ENCODE measurements at places on chromosomes 5 and 9. TPM values are rescaled to one million over a fixed set of nuclear protein-coding genes. Genes with fewer than 3 reads are reported as not detected.

The MUSK gene
- total RNA-seq: 0.82 TPM

- no peak for DNase-seq
Measured at GRCh38 chr9:84670138-84671041, 861 bp downstream of the NTRK2 start.

- DNase-seq: no peak
Measured at GRCh38 chr5:66851306-66851705, 255.1 kb downstream of the MAST4 start.

The NR6A1 gene
- total RNA-seq: 4.1 TPM

- peak; percentile 27 for DNase-seq
Measured at GRCh38 chr9:82781921-82782392, 281.0 kb downstream of the RASEF start.

GRCh38 chr9:115283395-115283794 lies 165.4 kb upstream of the TNC start:
- no peak for DNase-seq

The PCDHA10 gene
- total RNA-seq: 0.47 TPM

The IL3 gene
- total RNA-seq: not detected

The ENTPD8 gene
- not detected for total RNA-seq

DNA sequence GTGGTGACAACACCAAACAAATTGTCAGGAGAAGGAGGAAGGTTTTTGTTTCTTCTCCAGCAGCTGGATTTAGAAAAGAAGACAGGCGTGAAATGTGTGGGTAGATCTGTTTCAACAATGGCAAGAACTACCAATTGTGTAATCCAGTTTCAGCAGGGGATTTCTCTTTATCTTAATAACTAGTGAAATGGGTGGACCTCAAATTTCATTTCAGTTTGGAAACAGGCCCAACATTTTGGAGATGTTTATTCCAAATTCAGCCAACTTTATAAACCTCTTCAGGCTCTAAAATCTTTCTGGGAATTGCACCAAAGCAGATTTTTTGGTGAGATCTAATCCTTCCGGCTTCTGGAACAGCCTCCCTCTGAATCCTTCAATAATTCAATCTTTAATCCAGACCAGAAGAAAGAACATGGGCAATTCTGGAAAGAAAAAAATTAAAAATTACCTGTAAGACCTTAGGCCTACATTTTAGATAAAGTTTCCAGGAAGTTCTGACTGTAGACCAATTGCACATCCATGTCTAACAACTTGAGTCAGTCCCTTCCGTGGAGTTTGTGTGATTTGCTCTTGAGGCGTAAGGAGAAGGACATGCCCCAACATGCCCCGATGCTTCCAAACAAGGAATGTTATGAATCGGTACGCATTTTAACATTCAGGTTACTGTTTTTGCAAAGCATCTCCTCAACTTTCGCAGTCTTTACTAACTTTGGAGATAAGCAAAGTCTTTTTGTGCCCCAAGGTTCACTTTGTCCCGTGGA lies 423.6 kb downstream of the IRX1 start:
- DNase-seq: no peak

DNA sequence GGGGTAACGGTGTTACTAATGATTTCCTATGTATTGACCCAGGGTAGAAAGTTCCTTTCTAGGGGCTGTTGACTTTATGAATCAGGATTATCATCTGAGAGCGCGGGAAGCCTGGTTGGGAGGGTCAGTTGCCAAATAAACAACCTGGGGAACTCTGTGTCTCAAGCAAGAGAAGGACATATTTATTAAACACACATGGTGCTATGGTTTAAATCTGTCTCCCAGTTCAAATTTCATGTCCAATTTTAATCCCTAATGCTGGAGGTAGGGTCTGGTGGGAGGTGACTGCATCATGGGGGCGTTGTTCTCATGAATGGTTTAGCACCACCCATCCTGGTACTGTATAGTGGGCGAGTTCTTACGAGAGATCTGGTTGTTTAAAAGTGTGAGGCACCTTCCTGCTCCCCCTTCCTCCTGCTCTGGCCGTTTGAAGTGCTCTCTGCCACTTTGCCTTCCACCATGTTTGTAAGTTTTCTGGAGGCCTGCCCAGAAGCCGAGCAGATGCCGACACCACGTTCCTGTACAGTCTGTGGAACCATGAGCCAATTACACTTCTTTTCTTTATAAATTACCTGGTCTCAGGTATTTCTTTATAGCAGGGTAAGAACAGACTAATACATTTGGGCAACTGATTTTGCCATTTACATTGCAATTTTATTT lies 19.7 kb upstream of the GAS1 start:
- no peak for DNase-seq

- no peak for DNase-seq
Measured at GRCh38 chr5:116544531-116545241, 29.9 kb downstream of the SEMA6A start.

The TXNDC15 gene
- total RNA-seq: 78.2 TPM

GRCh38 chr5:5103245-5103644 lies 36.9 kb upstream of the ADAMTS16 start:
- no peak for DNase-seq

The SLC9A3 gene
- 0.99 TPM for total RNA-seq

DNA sequence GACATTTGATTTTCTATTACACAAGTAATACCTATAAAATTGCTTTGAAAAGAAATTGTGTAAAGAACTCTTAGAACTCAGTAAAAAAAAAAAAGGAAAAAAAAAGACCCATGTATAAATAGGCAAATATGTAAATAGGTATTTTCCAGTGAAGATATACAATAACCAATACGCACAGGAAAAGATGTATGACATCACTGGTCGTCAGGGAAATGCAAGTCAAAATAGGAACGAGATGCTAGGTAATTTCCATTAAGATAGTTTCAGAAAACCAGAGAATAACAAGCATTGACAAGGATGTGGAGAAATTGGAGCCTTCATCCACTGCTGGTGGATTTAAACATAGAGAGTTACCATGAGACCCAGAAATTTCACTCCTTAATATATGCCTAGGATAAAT lies 708.8 kb downstream of the MTRR start:
- no peak for DNase-seq

The CER1 gene
- total RNA-seq: not detected

DNA sequence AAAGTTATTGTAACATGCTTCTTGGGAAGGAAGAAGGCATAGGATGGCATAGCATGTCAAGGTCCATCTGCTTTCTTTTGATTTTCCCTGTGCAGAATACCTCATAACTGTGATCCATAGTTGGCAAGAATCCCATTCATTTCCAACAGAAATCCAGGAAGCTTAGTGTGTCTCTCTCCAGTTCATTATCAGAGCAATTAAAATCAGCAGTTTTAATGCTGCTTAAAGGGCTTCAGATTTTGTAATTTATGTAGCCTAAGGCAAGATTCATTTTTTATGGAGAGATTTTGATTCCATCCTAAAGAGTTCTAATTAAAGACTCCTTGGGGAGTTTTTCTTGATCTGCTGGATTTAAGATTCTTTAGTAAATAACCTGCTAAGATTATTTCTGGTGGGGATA lies 560.1 kb downstream of the PDE4D start:
- DNase-seq: no peak

The HAVCR2 gene
- 50.9 TPM for total RNA-seq

The NSD1 gene
- total RNA-seq: 71.2 TPM

GRCh38 chr5:14890846-14891245 lies 19.3 kb upstream of the ANKH start:
- no peak for DNase-seq

GRCh38 chr5:72455476-72455875 lies 51.7 kb downstream of the ZNF366 start:
- no peak for DNase-seq

The RANBP17 gene
- total RNA-seq: 22.9 TPM

The PRDM9 gene
- not detected for total RNA-seq

DNA sequence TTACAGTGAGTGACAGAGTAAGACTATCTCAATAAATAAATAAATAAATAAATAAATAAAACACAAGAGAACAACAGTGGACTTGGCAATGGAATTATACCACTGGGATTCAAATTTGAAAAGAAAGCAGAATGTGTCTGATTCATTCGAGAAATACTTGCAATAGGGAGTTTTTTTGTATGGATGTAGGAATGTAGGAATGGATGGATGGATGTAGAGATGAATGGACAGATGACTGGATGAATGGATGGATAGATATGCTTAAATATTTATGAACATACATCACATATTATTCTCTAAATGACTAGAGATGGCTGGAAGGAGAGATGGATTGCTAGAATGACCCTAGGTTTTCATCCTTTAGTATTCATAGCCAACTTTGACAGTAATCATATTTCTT lies 22.0 kb upstream of the CEMIP2 start:
- DNase-seq: no peak

DNA sequence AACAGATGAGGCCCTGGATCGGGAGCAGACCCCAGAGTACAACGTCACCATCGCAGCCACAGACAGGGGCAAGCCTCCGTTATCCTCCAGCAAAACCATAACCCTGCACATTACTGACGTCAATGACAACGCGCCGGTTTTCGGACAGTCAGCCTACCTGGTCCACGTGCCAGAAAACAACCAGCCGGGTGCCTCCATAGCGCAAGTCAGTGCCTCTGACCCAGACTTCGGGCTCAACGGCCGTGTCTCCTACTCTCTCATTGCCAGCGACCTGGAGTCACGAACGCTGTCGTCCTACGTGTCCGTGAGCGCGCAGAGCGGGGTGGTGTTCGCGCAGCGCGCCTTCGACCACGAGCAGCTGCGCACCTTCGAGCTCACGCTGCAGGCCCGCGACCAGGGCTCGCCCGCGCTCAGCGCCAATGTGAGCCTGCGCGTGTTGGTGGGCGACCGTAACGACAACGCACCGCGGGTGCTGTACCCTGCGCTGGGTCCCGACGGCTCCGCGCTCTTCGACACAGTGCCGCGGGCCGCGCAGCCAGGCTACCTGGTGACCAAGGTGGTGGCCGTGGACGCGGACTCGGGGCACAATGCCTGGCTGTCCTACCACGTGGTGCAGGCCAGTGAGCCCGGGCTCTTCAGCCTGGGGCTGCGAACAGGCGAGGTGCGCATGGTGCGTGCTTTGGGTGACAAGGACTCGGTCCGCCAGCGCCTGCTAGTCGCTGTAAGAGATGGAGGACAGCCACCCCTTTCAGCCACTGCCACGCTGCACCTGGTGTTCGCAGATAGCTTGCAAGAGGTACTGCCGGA lies 1.6 kb upstream of the PCDHGA11 start:
- DNase-seq: no peak

GRCh38 chr5:96228408-96228807 lies 204.6 kb downstream of the PCSK1 start:
- DNase-seq: no peak

DNA sequence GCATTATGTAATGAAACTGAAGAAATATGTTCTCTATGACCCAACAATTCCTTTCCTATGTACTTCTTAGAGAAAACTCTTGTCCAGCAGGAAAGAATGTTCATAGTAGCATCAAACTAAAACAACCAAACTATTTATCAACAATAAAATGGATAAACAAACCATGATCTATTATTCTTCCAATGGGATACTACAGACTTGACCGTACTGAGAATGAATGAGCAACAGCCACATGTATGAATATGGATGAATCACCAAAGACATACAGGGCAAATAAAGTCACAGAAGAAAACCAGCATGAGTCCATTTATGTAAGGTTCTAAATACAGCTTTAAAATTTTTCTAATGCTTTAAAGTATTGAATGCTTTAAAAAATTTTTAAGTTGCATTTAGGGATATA lies 73.6 kb upstream of the SUSD1 start:
- DNase-seq: no peak

The CEP78 gene
- total RNA-seq: 17.3 TPM

The ADAMTSL2 gene
- total RNA-seq: 17.3 TPM

The KLF4 gene
- 45.9 TPM for total RNA-seq

The C9 gene
- 0.58 TPM for total RNA-seq

The TRIM36 gene
- 6.9 TPM for total RNA-seq

DNA sequence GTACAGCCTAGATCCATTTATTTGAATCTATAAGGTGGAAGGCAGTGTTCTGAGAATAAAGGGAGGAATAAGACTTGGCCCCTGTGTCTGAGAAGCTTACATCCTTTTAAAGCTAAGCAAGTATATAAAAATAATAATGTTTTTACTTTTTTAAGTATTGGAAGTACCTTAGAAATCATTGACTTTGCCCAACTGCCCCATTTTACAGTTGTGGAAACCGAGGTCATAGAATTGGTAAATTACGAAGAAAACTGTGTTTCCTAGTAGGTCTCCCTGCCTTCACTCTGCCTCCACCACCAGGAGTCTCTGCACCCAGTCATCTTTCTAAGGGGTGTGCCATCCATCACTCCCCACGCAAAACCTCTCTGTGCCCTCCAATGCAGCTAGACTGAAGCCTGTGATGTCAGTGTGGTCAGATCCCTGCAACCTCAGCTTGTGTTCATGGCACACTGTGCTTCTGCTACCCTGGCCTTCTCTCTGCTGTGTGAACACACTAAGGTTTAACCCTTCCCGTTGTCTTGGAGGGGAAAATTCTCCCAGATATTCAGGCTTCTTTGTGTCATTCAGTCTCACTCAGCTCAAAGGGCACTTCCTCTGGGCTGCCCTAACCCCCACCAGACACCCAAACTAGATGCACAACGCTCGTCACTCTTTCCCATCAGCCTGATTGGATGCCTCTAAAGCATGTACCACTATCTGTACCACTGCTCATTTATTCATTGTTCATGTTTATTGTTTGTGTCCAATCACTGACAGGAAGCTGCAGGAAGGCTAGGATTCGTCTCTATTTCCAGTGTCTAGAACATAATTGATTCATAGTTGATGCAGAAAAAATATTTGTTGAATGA lies 18.2 kb downstream of the ADRB2 start:
- DNase-seq: no peak

DNA sequence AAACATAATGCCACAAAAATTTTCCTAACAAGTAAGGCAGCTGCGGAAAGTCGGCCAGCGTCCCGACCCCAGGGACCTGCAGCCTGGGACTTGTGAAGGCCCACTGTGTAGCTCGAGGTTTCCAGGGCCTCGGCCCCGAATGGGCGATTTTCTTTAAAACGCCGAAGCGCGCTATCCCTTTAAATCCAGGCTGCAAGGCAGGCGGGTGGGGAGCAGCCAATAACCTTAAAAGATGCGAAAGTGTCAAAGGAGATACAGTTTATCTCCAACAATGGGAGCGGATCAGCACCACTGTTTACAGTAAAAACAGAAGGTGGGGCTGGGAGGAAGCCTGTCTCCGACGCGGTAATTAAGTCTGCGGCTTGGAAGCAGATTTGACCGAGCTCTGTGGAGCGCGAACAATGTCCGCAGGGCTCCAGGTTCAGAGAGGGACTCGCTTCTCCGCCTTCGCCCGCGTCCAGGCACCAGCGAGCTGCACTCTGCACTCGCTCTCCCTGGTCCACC lies 1.7 kb upstream of the ZSWIM6 start:
- peak; percentile 72 for DNase-seq

The OBP2B gene
- total RNA-seq: not detected

DNA sequence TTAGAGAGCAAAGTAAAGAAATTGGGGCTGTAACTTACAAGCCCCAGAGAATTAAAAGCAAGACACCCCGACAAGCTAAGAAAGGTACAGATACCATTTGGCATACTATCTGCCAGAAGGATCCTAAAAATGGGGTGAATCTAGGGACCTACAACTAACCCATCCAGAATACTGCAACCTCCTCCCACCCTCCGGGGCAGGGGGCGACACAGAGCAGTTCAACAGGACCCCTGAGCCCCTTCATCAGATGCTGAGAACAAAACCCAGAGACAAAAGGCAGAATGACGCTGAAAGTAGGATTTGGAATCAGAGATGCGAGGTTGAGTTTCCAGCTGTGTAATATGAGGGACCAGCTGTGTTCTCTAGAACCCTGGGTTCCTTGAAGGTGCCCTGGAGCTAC lies 71.2 kb downstream of the EPB41L4B start:
- no peak for DNase-seq

- DNase-seq: no peak
Measured at GRCh38 chr5:132526290-132526973, 16.9 kb downstream of the IL5 start.

Data from left lung (tissue), 14 donors.